H1 (cell line): ENCODE measurements at places on chromosomes 4 and X.

DNA sequence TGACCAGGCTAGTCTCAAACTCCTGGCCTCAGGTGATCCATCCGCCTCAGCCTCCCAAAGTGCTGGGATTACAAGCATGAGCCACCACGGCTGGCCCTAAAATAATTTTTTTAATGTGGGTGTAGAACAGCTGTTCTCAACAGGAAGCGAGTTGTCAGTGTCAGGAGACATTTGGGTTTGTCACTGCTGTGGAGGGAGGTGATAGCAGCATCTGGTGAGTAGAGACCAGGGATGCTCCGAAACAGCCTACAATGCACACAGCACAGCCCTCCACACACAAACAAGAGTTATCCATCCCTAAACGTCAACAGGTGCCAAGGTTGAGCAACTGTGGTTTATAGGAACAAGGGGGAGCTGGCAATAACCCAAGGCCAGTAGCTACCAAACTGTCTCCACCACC is 243.4 kb upstream of the STS start:
- DNase-seq: no peak

- DNase-seq: no peak
Observed at GRCh38 chr4:179071131-179071530, 1628.9 kb upstream of the AGA start.

- no peak for DNase-seq
Observed at GRCh38 chr4:27000122-27000521, 139.5 kb downstream of the STIM2 start.

GRCh38 chr4:181202240-181202639 is 1041.0 kb upstream of the TENM3 start:
- no peak for DNase-seq

GRCh38 chrX:126820700-126821420 is 1.3 kb downstream of the PRR32 start:
- peak; percentile 0 for DNase-seq

DNA sequence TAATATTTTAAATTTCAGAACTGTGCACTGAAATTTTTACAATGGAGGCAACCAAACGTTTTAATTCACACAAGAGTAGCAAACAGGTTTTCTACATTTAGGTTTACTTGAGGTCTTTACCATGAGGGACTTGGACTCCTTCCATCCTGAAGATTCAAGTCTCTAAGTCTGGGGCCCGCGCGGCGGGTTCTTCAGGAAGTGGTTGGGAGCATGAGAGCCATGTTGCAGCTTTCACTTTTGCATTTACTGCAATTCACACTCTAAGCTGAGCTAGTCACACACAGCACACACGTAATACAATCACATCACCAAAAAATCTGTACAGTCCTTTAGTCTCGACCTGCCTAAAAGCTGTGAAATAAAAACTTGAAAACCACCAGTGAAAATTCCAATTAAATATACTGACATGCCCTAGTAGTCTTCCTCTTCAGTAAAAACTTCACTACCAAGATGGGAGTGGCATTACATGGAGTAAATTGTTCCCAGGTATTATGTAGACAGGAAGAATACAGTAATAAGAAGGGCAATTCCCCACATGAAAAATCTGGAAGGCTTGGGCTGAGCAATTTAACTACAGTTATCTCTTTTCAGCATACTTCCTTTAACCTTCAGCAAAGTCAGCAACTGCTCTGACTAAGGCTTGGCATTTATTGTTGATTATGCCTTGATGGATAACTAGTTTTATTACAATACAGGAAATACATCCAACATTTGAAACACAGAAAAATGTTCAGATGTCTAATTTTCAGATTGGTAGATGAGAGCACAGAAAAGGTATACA is 571.1 kb upstream of the DIPK2B start:
- no peak for DNase-seq

DNA sequence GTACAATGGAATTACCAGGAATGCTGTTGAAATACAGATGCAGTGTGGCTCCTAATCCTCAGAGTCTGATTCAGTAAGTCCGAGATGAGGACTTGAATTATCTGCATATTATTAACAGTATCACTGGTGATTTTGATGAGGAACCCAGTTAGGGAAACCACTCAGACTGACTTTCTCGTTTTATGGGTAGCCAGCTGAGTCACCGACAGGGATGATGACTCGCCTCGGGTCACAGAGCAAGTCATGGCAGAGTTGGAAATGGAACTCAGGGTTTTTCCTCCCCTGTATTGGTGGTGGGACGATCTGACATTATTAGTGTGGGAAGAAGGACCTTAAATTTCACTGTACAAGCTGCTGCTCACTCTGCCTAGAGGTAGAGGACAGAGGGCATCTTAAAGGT is 51.3 kb downstream of the RTL9 start:
- no peak for DNase-seq

DNA sequence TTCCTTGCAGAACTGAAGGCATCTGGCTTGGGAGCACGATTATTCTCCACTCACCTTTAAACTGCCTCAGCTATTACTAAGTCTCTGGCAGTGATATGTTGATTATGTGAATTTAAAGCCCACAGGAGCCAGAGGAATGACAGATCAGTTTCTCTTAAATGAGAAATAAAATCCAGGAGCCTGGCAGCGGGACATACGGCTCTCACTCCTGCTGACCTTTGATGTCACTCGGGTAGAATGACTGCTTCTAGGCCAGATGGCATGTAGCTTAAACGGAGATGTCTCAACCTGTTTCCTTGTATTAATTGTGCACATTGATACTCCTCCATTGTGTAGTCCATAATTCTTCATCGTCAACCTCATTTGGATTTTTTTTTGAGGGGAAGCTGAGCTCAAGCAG is 4.0 kb upstream of the CBLL2 start:
- no peak for DNase-seq

DNA sequence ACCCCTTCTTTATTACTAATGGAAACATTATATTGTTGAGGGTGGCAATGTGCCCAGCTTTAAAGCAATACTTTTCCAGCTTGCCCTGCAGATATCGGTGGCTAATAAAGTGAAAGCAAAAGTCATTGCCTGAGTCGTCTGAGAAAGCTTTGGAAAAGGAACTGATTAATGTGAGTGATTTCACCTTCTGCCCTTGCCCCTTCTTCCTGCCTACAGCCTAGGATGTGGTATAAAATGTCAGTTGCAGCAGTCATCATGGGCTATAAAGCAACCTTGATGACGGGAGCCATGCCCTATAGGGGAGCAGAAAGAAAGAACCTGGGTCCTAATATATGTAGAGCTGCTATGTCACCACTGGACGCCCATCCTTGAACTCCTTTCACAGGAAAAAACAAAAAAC is 132.4 kb upstream of the USP9X start:
- no peak for DNase-seq

DNA sequence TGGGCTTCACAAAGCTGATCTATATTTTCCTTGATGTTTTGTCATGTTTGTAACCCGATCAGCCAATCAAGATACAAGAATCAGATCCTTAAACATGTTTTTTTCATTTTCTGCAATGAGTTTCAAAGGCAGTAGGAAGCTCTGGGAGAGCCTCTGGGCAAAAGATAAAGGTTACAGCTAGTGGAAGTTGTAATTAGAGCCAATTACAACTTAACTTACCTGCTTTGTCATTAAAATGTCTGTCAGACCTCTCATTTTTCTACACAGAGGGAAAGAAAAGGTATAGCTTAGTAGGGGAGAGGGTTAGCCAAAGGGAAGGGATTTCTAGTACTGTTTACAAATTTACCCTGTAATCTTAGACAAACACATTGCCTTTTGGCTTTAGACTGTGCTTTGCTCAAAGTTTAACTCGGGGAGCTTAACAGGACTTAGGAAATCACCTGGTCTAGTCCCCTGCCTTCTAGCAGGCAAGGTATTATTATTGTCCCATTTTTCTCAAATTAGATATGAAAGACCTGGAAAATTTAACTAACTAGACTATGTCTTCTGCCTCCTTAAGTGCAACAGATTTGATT is 55.8 kb downstream of the FGF16 start:
- DNase-seq: no peak

GRCh38 chr4:24262616-24263015 is 321.7 kb downstream of the DHX15 start:
- DNase-seq: no peak

DNA sequence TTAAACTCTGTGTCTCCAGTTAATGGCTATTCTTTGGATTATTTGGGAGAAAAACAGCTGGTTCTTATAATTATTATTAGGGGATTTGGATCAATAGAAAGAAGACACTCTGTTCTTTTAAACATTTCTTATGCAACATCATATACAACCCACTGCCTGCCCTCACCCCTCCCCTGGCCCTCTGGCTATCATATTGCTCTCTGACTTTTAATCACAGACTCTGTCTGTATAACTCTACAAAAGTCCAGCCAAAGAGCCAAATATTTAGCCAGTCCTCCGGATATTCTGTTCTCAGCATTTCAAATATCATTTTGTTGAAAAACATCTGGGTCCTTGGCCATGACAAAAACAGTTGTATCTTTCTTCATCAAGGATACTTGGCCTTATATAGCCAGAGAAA is 19.0 kb upstream of the PACRGL start:
- DNase-seq: no peak

DNA sequence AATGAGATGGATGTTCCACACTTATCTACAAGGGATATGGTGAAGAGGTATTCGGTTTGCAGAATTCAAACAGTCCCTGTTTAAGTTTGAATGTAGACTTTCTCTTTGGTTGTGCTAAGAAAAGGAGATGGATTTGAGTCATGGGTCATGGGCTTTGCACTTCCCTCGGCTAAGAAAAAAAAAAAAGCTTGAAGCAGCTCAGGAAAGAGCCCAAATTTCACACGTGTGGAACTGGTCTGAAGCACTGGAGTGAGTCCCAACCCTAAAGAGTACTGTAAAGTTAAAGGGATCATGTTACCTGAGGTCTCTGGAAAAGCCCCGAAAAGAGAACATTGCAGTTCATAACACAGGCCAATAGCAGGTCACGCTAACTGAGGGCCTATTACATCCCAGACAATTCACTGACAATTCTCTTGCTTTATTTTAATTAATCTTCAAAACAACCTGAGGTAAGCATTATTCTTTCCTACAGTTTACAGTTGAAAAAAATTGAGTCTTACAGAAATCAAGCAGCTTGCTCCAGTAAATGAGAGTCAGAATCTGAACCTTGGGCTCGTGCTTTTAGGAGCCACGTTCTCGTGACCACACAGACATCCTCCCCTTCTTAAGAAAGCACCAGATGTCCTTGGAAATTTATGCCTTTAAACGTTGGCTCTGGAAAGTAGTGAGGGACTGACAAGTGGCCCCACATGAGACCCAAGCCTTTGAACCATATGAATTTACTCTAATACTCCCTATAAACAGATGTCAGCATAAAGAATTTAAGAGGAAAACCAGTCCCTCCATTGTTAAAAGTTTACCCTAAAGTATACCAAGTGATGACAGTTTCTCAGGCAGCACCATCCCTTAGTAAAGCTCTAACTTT is 89.3 kb downstream of the MAD2L1 start:
- DNase-seq: no peak

DNA sequence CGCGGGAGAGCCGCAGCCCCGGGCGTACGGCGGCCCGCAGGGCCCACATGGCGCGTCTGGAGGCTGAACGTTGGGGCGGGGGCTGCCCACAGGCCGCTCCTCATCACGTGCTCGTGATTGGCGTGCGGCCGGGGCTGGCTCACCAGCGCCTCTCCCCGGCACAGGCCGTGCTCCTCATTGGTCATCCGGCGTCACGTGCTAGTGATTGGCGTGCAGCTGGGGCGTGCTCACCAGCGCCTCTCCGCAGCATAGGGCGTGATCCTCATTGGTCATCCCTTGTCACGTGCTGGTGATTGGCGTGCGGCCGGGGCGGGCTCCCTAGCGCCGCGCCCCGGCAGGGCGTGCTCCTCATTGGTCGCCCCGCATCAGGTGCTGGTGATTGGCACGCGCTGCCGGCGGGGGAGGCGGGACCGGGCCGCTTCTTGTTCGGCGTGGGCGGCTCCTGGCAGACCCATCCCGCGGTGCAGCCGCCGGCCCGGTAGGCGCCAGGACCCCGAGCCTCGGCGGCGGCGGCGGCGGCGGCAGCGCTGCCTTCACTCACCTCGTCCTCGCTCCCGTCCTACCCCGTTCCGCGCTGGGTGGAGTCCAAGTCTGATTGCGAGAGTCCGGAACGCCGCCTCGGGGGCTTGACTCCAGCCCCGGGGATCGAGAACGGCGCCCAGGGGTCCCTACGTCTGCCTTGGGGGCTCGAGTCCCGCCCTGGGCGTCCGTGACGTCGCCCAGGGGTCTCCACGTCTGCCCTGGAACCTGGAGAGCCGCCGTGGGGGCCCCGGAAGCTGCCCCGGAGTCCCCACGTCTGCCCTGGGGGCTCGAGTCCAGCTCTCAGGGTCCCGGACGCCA is at the start of gene GTPBP6:
GTPBP6 (minus strand) TSS at position 58 of the 840 bp plus-strand sequence; CDS start at position 49, 9 bp downstream.
- DNase-seq: peak; percentile 98

DNA sequence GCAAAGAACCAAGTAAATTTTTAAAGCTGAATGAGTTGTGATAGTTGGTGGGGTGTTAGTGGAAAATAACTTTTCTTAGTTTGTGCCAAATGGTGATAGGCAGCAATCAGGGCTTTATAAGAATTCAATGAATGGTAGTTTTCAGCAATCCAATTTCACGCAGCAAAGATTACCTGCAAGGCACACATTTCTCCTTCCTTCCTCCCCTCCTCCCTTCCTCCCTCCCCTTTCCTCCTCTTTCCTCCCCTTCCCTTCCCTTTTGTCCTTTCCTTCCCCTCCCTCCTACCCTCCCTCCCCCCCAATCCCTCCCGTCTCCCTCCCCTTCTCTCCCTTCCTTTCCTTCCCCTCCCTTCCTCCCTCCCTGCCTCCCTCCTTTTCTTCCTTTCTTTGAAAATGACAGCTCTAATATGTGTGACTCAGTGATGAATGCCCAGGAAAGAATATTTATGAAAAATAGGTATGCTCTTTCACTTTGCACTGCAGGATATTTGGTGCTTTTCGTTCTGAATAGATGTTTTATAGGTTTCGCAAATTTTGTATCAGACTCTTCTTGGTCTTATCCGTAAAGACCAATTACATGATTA is 168.1 kb downstream of the BMPR1B start:
- no peak for DNase-seq

DNA sequence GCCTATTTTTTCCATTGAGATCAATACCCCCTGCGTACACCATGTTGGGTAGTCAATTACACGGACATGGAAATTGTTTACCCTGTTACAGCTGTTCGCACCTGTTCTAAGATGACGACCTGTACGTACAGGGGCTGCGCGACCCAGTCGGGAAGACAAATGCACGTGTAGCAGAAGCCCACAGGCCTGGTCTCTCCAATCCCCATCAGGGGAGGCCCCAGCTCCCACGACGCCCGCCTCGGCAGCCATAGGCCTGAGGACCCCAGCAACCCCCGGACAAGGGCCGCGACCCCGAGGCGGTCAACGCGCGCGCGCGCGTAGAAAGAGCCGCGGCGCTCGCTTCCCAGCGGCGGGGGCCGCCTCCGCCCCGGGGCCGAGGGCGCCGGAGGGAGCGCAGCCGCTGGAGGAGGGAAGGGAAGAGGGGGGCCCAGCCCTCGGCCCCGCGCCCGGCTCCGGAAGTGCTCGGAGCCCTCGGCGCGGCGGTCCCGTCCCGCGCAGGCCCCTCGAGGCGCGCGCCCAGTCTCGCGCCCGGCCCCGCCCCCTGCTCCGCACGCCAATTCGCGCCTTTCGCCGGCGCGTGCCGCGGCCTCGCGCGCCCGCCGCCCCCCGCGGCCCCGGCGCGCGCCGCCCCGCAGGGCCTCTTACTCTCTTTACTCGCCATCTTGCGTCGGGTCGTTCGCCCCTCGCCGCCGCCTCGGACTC is 618 bp downstream of the RBBP7 start:
- DNase-seq: peak; percentile 48

- DNase-seq: no peak
Observed at GRCh38 chr4:3470244-3471097, 7.4 kb downstream of the DOK7 start.
